Endodermal cell (in vitro differentiated cells): ENCODE measurements at places on chromosomes 13 and 19. TPM values are rescaled to one million over a fixed set of nuclear protein-coding genes. Genes with fewer than 3 reads are reported as not detected.

GRCh38 chr13:100266026-100266425 is 177.1 kb downstream of the PCCA start:
- no peak for DNase-seq

The ZNF787 gene
- total RNA-seq, result 41.0 to 46.6 TPM (median 43.7 TPM) in 3 replicates

GRCh38 chr19:11447347-11448262 is 12.2 kb downstream of the PRKCSH start:
- no peak for DNase-seq

The ATP4A gene
- 0.18 TPM in 1 of 2 replicates, not detected in the other for total RNA-seq

DNA sequence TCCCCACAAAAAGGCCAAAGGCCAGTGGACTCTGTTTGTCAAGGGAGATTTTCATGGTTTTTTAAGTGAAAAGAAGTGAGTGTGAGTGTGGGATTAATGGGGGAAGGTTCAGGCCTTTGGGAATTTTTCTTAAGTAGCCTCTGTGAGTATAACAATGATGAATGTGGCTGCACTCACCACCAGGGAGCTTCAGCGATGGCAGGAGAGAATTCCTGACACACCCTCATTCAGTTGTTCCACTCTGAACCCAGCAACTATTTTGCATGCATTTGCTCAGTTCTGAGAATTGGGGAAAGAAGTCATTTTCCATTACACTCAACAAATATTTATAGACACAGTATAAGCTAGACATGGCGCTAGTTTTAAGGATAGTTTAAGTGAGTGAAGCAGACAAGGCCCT is 117.9 kb downstream of the CCNA1 start:
- no peak for DNase-seq

- no peak for DNase-seq
Observed at GRCh38 chr19:45321848-45322247, 827 bp downstream of the CKM start.

DNA sequence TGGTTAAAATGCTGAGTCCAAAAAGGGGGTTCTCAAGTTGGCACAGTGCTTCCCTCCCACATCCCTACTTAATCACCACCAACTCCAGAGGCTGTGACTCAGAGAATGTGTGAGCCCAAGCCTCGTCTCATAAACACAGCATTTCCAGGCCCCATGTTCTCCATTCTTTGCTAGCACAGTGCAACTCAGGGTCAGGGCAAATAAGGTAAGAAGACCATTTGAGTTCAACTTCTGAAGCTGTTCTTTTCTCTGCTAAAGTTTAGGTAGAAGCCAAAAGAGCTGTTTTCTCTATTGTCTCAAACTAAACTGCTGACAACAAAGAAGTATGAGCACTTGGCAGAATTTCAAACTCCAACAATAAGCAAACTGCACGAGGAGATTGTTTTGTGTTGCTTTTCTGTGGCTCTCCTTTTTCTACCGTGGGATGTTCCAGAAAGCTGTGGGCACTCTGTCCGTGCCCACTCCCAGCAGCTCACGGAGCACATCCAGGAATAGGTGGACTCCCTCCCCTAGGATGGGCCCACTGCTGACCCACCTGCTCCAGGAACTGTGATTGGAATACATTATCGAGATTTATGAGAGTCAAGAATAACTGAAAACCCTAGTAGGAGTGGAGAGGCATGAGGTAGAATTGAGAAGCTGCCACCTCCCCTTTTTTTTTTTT is 494.3 kb downstream of the COG6 start:
- no peak for DNase-seq

The ERICH6B gene
- total RNA-seq, result not detected in 3 replicates

DNA sequence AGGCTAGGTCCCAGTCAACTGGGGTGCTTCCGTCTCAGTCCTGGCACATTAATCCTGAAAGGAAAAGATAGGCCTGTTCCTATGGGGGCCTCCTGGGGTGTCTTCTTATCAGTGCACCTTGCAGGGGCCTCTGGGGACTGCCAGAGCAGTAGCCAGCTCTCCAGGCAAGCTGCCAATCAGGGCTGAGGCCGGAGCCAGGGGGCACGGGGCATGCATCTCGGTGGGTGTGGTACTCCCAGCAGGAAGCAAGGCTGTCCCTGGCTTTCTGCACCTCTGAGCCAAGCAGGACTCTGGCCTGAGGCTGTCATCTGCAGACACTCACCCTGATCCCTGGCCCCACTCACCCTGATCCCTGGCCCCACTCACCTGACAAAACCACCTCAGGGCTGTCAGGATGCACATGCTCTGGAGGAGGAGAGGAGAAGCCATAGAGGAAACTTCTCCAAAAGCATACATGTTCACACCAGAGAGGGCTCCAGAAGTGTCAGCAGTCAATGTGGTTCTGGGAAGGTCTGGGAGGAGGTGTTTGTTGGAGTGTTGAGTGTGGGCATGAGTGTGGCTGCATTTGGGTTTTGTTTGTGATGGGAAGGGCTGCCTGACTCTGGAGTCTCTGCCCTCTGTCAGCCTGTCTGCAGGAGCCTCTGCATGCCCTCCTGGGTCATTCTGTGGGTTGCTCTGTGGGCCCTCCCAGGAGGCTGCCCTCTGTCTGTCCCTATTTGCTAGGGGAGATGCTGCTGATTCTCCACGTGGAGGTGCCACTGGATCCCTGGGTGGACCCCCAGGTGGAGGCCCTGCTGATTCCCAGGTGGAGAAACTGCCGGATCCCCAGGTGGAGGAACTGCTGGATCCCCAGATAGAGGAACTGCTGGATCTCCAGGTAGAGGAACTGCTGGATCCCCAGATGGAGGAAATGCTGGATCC is 22.7 kb upstream of the KCTD15 start:
- no peak for DNase-seq

DNA sequence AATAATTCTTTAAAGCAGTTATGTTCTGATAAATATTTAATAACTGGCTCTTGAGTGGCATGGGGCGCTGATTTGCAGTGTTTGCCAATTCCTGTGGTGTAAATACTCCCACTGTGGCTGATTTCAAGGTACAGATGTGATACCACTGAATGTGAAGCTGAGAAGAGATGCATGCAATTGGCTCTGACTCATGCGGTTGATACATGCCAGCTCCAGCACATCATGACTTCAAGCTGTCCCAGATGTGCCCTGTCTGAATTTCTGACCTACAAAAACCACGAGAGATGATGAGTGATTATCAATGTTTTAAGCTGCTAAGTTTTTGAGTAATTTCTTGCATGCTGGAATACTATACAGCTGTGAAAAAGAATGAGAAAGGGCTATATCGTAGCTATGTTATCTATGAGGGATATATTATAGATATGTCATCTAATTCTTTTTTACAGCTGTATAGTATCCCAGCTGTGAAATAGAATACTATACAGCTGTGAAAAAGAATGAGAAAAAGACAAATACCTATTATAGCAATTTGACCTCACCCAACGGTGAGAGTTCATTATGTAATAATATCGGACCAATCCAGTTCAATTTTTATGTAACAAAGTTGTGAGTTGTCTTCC is 7.6 kb upstream of the ACSBG2 start:
- no peak for DNase-seq

DNA sequence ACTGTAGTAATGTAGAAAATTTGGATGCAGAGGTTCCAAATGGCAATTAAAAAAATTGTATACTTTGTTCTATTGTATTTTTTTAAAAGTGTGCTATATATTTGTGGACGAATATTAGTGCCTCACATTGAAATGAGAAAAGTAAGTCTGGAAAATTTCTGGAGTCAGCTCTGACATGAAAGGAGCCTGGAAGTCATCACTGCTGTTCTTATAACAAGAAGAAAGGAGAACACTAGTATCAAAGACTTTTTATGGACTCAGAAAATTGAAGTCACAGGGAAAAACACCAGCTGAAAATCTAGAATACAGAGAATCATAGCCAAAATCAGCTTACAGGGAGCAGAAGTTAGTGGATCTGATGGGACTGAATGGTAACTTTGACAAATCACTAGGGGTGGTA is 1450.7 kb upstream of the SPRY2 start:
- DNase-seq, result no peak

- no peak for DNase-seq
Observed at GRCh38 chr13:48403151-48403631, 9.7 kb downstream of the LPAR6 start.

The FBXO17 gene
- 40.3 to 75.6 TPM (median 42.8 TPM) in 3 replicates for total RNA-seq

GRCh38 chr13:88704600-88705275 is 1033.6 kb downstream of the SLITRK5 start:
- DNase-seq, result no peak

DNA sequence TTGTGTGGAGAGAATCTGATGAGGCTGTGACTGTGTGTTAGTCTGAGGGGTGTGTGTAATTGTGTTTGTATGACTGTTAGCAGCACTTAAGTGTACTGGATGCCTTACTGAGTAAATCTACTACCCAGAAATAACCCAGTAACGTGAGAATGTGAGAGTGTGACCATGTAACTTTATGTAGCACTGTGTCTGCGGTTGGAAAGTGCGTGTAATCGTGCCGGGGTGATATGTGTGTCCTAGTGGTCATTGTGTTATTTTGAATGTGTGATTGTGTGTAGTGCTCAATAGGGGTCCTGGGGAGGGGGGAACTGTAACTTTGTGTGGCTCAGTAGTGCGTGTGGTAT is 550 bp downstream of the ZNF383 start:
- no peak for DNase-seq

GRCh38 chr19:46972311-46972710 is 47.3 kb upstream of the NPAS1 start:
- DNase-seq, result no peak

GRCh38 chr13:71460211-71460610 is 406.8 kb downstream of the DACH1 start:
- no peak for DNase-seq

DNA sequence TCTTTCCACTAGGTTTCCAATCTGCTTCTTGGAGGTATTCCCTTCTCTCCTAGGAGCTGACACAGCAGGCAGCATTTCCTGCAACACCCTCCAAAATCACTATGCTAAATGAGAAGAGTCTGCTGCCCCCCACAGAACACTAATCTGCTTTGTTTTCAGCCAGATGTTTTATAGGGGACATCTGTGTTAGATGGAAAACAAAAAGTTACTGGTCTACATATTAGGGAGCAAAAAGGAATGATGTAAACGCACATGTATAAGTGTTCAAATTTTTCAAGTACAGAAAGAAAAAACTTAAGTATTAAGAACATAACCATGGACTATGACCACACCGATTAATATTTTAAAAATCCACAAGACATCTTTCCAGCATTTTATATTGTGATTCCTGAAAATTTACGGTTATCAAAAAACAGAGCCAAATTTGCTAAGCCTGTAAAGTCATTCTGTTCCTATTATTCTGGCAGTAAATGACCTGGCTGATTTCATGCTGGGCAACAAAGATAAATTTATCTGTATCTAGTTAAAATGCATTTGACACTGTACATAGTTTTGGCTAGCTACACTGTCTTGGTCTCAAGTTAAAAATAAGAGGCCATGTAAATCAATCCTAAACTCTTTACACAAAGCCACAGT is 63.3 kb downstream of the DCLK1 start:
- DNase-seq, result no peak

DNA sequence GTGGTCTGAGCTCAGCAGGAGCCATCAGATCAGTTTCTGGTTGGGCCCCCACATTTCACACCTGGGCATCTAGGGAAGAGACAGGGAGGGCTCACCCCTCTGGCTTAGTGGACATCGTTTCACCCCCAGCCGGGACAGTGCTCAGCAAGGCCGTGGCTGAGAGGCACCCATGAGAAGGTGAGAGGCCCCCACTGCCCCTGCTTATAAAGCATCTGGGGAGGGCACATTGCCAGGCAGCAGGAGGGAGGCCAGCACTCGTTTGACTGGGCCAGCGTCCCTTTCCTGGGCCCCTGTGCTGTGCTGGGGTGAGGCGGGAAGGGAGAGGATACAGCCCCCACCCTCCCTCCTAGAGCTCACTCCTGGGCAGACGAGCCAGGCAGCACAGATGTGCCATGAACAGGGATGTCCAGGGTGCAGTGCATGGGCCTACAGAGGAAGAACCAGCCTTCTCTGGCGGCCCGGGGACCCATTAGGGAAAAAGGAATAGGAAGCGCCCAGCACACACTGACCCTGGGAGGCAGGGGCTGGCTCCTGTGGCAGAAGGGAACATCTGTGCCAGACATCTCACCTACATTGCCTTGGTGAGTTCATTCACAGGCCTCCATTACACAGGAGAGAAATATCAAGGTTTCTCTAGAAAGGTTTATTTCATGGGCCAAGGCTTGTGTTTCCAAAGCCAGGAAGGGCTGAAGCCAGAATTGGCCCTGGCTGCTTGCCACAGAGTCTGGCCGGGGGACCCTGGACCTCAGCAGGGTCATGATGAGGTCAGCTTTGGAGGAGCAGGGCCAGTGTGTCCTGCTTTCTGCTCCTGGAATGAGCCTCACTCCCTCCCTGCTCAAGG is 7.7 kb downstream of the AP1M1 start:
- DNase-seq, result no peak

- no peak for DNase-seq
Observed at GRCh38 chr19:35421362-35421761, 26.7 kb upstream of the FFAR2 start.

The ZNF492 gene
- not detected in 2 replicates for total RNA-seq

GRCh38 chr13:42101821-42102585 is 53.6 kb downstream of the DGKH start:
- no peak for DNase-seq

- peak; percentile 66 for DNase-seq
Observed at GRCh38 chr19:51460164-51460992, 2.1 kb upstream of the SIGLEC8 start.

- no peak for DNase-seq
Observed at GRCh38 chr13:67095621-67096020, 134.5 kb downstream of the PCDH9 start.

The FUT1 gene
- 5.4 and 5.5 TPM in 2 replicates for total RNA-seq

GRCh38 chr13:41345914-41346589 is 35.0 kb downstream of the NAA16 start:
- DNase-seq, result no peak

The NCR1 gene
- 32.8 and 34.5 TPM in 2 replicates for total RNA-seq

GRCh38 chr19:1655131-1655981 is 2.9 kb upstream of the TCF3 start:
- DNase-seq, result no peak

GRCh38 chr13:47603365-47603764 is 397.7 kb downstream of the SUCLA2 start:
- DNase-seq, result no peak

- DNase-seq, result no peak
Observed at GRCh38 chr13:74174810-74175209, 40.6 kb upstream of the KLF12 start.

DNA sequence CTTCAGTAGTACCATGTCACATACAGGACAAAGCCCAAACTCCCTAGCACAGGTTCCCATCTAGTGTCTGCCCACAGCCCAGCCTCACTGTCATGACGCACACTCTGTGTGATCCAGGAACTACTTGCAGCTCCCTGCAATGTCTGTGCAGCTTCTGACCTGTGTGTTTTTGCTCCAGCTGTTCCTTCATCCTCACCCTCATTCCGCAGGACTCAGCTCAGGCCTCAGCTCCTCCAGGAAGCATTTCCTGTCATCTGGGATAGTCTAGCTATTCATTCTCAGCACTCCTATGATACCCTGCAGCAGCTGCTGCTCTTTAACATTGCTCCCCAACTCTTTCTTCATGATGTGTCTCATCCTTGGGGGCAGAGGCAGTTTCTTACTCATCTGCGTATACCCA is 56.1 kb downstream of the ENOX1 start:
- DNase-seq, result no peak
